Astrocyte of the spinal cord (primary cell): ENCODE measurements at places on chromosomes 1 and 21.

DNA sequence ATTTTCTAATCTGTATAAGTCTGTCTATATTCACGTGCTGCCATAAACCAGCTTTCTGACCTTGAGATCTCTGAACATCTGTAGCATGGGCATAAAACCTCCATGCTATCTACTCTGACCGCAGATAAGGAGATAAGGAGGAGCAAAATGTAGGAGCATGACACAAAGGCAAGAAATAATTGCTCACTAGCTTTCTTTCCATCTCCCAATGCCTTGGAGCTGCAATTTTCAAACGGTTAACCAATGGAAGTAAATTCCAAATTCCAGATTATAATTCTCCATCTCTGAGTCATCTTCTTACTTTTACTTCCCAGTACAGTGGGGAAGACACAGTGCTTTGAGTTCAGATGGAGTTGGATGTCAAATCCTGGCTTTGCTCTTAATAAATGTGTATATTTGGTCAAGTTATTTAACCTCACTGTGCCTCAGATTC is 41.6 kb downstream of the CD58 start:
- DNase-seq: peak; percentile 25

DNA sequence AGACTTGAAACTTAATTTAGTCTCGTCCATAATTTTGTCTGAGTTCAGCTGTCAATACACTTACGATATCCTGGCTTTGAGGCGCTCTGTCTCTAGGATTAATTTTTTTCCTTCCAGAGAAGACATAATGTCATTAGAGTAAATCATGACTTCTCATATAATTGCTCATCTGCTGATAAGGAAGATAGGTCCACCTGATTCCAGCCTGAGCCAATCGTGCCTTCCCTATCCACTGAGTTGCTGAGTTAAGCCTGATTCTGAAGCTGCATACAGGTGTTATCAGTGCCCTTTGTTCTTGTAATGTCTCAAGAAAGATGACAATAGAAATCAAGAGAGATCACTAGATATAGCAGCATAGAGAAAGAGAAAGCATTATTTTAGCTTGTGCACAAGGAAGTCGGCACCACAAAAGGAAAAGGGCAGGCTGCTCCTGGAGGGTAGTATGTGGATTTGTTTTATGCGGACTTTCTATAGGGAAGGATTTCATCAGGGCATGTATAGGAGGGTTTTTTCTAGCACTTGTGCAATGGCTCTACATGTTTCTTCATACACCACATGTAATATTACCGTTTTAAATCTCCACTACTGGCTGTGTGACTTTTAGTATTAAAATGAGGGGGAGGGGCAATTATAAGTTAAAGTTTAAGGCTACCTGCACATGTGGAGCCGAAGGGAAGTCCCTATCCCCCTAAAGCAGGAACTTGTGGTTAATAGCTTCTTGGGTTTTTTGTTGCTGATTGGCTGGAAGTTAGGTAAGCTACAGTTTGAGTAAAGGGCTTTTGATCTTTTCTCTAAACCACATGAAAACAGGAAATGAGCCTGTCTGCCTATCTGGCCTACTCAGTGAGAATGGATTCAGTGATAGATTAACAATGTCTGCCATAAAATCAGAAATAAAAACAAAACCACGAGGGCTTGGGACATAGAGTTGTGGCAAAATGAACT is 133.4 kb downstream of the PLPPR5 start:
- peak; percentile 3 for DNase-seq

GRCh38 chr1:94358630-94359599 is 59.3 kb upstream of the ABCD3 start:
- no peak for DNase-seq

DNA sequence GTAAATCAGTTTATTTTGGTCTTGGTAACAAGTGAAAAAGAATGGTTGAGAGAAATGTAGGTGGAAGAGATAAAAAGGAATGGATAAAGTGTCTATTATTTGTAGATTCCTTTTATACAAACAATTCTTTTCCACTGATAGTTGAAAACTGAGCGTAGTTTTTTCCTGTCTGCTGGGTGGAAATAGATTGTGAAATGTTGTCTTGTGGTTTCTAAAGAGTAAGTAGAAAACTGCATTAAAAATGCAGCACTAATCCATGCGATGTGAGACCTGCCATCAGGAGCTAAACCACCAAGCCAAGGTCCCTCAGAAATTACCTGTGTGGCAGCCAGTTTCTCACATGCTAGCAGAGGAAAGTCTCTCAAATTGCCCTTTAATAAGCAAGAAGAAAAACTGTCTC is 103.2 kb upstream of the SLC44A3 start:
- DNase-seq: no peak

GRCh38 chr1:161956097-161956496 is 67.6 kb downstream of the OLFML2B start:
- DNase-seq: peak; percentile 34

DNA sequence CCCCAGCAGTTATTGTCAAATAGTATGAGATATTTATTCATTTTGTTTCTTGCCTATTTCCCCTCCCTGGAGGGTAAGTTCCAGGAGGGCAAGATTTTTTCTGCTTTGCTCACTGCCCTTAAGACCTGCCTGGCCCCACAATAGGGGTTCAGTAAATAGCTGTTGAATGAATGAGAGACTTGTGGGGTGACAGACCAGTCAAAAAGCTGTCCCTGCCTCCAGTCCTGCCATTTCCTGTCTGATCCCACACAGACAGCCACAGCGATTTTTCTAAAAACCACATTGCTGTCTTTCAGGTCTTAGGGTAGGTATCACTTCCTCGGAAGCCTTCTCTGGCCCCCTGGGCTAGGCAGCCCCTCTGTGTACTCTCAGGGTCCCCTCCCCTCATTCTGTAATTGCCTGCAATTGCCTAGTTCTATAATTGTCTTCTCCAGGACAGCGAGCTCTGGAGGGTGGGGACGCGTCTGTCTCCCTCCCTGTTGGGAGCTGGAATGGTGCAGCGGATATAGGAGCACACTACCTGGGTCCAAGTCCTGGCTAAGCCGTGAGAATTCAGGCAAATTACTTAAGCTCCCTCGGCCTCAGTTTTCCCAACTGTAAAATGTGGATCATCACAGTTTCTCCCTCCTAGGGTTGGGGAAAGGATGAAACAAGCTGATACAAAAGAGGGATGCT is 1.8 kb upstream of the EXTL1 start:
- DNase-seq: peak; percentile 30

- no peak for DNase-seq
Observed at GRCh38 chr1:186154651-186155050, 220.4 kb downstream of the TPR start.
